ENCODE measurements at places on chromosomes 13 and 19.

DNA sequence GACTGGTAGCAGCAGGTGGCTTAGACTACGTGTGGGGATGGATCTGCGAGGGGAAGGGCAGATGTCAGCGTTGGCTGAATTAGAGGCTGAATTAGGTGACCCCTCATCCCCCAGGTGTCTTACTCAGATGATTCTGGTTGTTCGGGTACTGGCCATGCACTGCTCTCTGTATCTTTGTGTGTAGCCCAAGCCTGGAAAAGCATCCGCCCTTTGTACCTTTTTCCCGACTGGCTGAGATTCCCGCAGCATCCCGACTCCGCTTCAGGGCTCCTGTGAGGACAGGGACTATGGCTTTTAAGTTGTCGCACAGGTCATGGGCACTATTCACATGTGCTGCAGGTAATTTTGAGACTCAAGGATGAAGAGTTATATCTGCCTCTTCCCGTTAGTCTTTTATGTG is 7.2 kb downstream of the TFDP1 start:
- no peak for DNase-seq

GRCh38 chr13:46387064-46387851 is at the start of gene RUBCNL:
Gene RUBCNL (minus strand): TSS chr13:46387252. CDS start chr13:46372475, 14,777 bp downstream.
- peak; percentile 56 for DNase-seq

- no peak for DNase-seq
These were observed 34.0 kb downstream of the GARRE1 start for GRCh38 chr19:34288381-34288780.

- DNase-seq, result peak; percentile 46
These were observed 54.3 kb downstream of the SLAIN1 start for GRCh38 chr13:77751513-77752456.

- no peak for DNase-seq
These were observed 6.0 kb upstream of the NKPD1 start for GRCh38 chr19:45166723-45167252.

GRCh38 chr19:39277598-39277997 is 9.4 kb downstream of the IFNL2 start:
- DNase-seq, result no peak

- no peak for DNase-seq
These were observed 198.8 kb downstream of the EFNB2 start for GRCh38 chr13:106336668-106337067.

DNA sequence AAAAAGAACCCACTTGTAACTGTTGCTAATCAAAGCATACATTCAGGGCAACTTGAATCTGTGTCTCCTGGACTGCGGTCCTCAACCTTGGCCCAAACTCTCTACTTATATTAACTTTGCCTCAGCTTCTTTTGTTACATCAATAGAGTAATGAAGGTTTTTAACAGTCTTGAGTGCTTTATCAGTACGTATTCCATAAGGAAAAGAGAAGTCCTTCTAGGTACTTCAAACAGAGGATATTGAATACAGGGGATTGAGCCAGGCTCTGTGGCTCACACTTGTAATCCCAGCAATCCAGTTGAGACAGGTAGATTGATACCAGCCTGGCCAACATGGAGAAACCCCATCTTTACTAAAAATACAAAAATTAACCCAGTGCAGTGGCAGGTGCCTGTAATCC is 1.2 kb upstream of the EPS15L1 start:
- no peak for DNase-seq

DNA sequence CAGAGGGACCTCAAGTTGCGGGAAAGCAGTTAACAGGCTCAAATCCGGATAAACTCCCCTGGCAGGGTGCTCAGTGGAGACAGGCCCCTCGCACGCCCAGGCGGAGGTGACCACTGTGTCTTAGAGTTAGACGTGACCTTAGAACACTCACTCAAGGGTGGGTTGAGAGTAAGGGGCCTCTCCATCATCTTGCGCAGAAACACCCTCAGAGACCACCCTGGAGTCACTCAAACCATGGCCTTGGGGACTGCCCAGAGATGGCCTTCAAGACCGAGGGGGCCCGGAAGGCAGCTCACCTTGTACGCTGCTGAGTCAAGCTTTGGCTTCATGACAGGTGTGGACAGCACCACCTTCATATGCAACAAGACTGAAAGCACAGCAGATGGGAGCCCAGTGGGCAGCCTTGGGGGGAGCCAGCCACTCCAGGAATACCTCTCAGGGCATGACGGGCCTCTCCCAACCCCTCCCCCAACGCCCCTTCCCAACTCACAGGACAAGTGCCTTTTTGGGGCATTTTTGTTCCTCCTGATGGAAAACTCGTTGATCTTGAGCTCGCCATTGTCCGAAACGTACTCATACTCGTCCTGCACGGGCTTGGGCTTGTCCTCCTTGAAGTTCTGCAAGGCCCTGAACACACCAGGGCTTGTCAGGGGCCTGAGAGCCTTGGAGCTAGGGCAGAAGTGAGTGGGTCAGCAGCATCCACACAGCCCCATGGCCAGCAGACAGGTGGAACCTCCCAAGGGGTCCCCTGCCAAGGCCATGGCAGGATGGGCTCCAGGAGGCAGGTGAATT is 229.2 kb downstream of the TUBA3C start:
- no peak for DNase-seq

DNA sequence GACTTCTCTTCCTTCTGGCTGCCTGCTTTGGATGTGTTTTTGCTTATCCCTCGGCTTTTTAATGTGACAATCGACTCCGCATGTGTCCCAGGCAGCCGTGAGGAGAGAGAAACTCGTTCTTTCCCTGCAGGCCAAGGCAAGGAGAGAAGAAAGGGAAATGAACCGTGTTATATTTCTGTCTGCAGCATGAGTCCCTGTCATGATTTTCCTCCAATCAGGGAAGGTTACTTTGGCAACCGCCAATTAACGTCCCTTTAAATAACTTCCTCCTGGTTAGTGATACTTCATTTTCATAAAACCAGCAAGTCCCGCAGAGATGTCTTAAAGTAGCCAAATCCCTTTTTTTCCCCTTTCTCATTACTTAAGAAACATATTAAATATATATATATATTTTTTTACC is 42.6 kb downstream of the RFC3 start:
- no peak for DNase-seq

DNA sequence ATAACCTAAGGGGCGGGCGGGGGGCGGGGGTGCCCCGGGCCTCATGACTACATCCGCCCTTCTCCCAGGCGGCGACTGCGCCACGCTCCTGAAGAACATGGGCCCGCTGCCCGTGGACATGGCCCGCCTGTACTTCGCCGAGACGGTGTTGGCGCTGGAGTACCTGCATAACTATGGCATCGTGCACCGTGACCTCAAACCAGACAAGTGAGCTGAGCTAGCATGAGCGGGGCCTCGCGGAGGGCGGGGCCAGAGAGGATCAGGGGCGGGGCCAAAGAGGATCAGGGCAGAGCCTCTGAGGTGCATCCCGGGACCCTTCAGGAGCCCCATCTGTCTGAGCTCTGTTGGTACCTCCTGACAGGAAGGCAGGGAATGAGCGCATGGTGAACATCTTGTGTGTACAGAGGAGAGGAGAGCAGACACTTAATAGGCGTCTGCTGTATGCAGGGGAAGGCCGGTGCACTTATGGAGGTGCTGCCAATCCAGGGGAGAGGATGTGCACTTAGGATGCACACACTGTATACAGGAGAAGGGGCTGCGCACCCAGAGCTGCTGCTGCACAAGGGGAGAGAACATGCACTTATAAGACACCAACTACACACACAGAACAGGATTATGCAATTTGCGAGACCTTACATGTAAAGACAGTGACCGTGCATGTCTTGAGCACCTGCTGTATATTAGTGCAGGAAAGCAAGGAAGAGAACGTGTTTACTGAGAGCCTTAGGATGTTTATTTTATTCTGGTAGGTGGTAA is 20.9 kb upstream of the PIK3R2 start:
- peak; percentile 28 for DNase-seq

GRCh38 chr19:18659281-18660050 is 22.6 kb downstream of the KLHL26 start:
- DNase-seq, result no peak

GRCh38 chr13:113040597-113041292 is 64.8 kb upstream of the F7 start:
- DNase-seq, result no peak

DNA sequence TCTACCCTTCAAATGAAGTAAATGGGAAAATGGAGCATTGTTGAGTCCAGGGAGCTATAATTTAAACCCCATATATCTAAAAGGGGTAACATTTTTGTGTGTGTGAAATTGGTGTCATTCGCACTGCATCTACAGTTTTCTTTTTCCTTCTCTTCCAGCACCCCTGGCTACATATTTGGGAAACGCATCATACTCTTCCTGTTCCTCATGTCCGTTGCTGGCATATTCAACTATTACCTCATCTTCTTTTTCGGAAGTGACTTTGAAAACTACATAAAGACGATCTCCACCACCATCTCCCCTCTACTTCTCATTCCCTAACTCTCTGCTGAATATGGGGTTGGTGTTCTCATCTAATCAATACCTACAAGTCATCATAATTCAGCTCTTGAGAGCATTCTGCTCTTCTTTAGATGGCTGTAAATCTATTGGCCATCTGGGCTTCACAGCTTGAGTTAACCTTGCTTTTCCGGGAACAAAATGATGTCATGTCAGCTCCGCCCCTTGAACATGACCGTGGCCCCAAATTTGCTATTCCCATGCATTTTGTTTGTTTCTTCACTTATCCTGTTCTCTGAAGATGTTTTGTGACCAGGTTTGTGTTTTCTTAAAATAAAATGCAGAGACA is 28.6 kb downstream of the ALOX5AP start:
- DNase-seq, result no peak

DNA sequence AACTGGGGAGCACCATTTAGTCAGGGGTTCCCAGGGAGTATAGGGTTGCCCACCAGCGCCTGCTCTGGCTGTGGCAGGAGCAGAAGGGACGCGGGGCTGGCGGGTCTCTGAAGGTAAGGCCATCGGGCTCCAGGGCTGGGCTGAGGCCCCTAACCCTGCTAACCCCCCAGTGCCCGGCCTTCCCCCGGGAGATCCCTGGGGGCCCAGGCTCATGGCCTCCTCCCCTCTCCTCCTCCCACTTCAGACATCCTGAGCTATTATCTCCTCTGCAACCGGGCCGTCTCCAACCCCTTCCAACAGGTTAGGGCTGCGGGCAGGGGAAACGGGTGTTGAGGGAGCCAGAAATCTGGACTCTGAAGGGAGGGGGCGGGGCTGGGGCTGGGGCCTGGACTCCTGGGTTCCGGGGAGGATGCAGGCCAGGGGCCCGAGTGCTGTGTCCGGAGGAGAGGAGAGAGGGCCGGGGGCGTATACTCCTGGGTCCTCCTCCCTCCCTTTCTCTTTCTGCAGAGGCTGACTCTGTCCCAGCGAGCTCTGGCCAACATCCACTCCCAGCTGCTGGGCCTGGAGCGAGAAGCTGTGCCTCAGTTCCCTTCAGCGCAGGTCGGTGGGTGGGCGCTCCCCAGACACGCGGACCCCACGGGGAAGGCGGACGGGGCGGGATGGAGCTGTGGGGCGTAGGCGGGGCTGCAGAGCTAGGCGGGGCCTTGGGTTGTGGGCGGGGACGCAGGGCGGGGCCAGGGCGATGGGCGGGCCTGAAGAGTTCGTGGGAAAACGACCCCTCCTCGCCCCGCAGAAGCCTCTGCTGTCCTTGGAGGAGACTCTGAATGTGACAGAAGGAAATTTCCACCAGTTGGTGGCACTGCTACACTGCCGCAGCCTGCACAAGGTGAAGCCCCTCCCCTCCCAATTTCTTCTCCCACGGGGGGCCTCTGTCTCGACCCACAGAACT is 15.3 kb downstream of the TTYH1 start:
- peak; percentile 60 for DNase-seq

DNA sequence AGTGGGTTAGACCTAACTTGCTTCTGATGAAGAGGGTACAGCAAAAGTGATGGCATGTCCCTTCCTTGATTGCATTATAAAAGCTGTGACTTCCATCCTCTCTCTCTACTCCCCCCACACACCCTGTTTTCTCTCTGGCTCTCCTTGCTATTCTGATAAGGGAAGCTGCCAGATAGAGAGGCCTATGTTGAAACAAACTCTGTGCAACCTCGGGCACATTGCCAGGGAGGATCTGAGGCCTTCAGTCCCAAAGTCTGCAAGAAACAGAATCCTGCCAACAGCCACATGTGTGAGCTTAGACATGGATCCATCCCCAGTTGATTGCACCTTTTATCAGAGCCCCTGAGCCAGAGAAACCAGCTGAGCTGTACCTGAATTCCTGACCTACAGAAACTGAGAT is 44.8 kb upstream of the ARGLU1 start:
- no peak for DNase-seq

DNA sequence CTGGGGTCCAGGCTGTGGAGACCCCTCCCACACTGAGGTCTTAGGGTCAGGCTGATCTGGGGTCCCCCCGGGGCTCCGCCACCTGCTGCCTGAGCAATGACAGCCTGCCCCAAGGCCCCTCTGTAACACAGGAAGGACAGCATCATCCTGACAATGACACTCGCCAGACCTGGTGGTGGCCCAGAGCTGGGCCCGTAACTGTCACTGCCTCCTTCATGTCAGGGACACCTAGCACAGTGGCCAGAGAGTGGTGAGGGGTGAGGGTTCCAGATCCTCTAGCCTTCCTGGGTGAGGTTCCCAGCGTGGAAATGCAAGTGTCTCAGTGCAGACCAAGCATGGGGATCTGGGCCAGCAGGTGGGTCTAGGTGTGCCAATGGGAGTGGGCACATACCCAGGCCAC is 27.8 kb downstream of the OPA3 start:
- DNase-seq, result no peak

- DNase-seq, result no peak
These were observed 725.0 kb downstream of the UQCRFS1 start for GRCh38 chr19:28487999-28488398.

DNA sequence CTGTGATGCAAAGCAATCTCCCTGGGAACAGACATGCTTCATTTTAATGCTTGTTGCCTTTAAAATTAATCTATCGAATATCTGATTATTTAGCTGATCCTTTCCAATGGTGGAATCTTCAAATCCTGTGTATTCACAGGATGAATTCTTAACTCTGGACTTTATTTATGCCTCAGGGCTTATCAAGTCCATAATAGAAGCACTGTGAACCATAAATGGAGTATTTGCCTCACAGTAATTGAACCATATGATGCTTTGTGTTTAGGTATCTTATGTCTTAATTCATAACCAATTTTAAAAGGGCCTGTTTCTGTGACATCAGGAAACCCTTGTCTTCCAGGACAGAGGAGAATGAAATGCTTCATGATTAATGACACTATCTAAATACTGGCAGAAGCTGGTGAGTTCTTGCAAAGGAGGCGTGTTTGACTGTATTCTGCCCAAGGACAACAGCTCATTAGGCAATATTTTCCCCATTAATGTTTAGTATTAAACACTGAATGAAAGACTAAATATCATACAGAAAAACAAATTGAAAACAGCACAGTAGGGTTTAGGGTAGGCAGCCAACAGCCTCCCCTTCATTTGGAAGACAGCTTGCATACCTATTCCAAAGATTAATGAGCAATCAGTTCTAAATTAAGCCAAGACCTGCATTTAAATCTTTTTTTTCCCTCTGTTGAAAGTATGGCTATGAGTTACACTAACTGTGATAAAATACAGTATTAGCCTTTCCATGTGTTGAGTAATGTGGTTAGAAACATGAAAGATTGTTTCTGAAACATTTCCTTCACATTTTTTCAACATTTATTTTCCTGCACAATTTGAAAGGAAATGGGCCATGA is 709.4 kb downstream of the PCDH9 start:
- DNase-seq, result no peak

Data from activated CD4-positive, alpha-beta T cell treated with anti-CD3 and anti-CD28 coated beads, Interleukin-2, amount 50 U/mL, for 48 hours (primary cell).